ENCODE measurements at places on chromosomes 5 and 9. TPM values are rescaled to one million over a fixed set of nuclear protein-coding genes. Genes with fewer than 3 reads are reported as not detected.

The PLAC8L1 gene
- 0.80 TPM for total RNA-seq

The OLFM1 gene
- 0.74 TPM for total RNA-seq

The SMIM3 gene
- 3.0 TPM for total RNA-seq

DNA sequence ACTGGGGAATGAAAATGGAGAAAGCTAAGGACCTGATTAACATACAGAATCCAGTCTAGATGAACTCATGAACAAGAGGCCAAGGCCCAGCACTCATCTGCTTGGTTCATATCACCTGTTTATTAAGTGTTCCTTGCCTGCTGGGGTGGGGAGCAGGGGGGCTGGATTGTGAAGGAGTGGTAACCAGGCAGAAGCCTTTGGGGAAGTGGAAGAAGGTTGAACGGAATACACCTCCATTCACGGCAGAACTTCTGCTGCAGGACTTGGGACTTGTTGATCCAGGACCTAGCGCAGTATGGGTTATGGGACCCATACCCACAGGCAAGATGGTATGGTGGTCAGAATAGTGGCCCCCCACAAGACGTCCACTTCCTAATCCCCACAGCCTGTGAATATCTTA is 8.8 kb upstream of the SEPTIN8 start:
- H3K36me3 ChIP-seq, result no peaks in the 10 kb centered on the region
- DNase-seq, result no peak
- H3K4me1 ChIP-seq, result peaks cover 14% of the 10 kb centered on the region
- peaks cover 6% of the 10 kb centered on the region for H3K27me3 ChIP-seq
- no peak overlapping the region for H3K27ac ChIP-seq

- H3K27me3 ChIP-seq, result peaks cover 2% of the 10 kb centered on the region
- no peaks in the 10 kb centered on the region for H3K4me1 ChIP-seq
- H3K27ac ChIP-seq, result peak overlapping the region; percentile 3
- no peak overlapping the region for H3K4me3 ChIP-seq
These were observed 28.4 kb downstream of the SLC12A2 start for GRCh38 chr5:128111818-128112448.

The CAPSL gene
- total RNA-seq, result not detected

The COL27A1 gene
- 61.4 TPM for total RNA-seq

DNA sequence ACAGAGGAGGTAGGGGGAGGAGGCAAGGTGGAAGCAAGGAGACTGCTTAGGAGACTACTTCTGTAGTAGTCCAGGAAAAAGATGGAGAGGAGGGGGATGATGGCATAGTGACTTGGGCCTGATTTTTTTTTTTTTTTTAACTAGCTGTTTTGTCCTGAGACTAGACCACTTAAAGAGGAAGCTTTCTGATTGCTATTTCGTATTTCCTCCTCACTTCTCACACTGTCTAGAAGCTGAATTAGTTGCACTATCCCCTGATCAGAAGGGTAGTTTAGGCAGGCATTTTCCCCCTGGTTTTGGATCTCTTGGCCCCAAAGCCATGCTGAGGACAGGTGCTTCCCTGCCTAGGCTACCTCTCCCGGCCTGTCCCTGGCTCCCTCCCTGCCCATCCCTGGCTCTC is 14.9 kb downstream of the LARP1 start:
- no peak overlapping the region for H3K4me3 ChIP-seq
- peaks cover 65% of the 10 kb centered on the region for H3K4me1 ChIP-seq
- DNase-seq, result no peak

The COL15A1 gene
- total RNA-seq, result 24.0 TPM

GRCh38 chr9:22108581-22109370 is 99.7 kb upstream of the CDKN2B start:
- H3K4me3 ChIP-seq, result no peak overlapping the region
- H3K4me1 ChIP-seq, result peaks cover 4% of the 10 kb centered on the region
- no peaks in the 10 kb centered on the region for H3K36me3 ChIP-seq
- no peaks in the 10 kb centered on the region for H3K27me3 ChIP-seq
- H3K27ac ChIP-seq, result no peak overlapping the region
- no peak for DNase-seq

- H3K36me3 ChIP-seq, result no peaks in the 10 kb centered on the region
- H3K4me3 ChIP-seq, result no peak overlapping the region
- peaks cover 2% of the 10 kb centered on the region for H3K27me3 ChIP-seq
- no peak overlapping the region for H3K27ac ChIP-seq
- H3K4me1 ChIP-seq, result peaks cover 16% of the 10 kb centered on the region
- no peak for DNase-seq
These were observed 415.5 kb downstream of the NR2F1-AS1 start for GRCh38 chr5:93165559-93165958.

DNA sequence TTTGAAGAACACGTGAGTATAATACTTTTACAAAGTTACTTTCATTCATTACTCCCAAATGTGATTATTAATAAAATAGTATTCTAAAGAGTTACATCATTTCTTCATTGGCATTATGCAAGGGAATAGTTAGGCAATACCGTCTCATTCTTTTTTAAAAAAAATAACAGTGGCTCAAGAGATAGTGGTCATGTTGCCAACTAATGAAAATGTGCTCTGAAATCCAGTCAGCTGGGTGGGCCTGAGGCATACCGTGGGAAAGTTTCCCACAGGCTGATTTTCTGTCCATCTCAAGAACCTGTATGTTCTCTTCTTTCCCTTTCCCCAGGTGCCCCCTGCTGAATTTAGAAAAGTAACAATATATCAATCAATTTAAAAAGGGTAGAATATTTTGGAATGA is 40.8 kb upstream of the ROPN1L start:
- DNase-seq, result no peak
- H3K36me3 ChIP-seq, result peaks cover 19% of the 10 kb centered on the region
- peaks cover 1% of the 10 kb centered on the region for H3K27me3 ChIP-seq

The MAMDC2 gene
- total RNA-seq, result 0.10 TPM

The TRIO gene
- total RNA-seq, result 229 TPM

DNA sequence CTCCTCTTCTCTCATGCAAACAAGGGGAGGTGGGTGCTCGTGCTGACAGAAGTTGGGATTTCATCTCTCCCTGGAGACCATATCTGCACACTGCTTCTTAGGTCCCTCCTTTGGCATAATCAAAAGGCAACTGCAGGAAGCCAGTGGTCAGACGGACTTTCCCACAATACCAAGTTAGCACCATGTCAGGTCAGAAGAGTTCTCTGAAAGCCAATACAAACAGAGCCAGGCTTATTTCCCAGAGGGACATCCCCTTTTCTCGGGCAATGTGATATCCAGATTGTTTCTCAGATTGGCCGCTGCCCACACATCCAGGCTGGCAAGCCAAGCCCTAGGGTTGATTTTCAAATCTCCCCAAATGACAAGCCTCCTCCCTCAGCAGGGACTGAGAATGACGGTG is 241.1 kb downstream of the NFIB start:
- H3K27me3 ChIP-seq, result peaks cover 10% of the 10 kb centered on the region
- DNase-seq, result no peak
- no peak overlapping the region for H3K4me3 ChIP-seq
- no peaks in the 10 kb centered on the region for H3K36me3 ChIP-seq

GRCh38 chr5:100746730-100747129 is 156.4 kb downstream of the ST8SIA4 start:
- DNase-seq, result no peak
- H3K27me3 ChIP-seq, result no peaks in the 10 kb centered on the region
- H3K4me3 ChIP-seq, result no peak overlapping the region
- H3K27ac ChIP-seq, result no peak overlapping the region

GRCh38 chr5:173178369-173178910 is 34.1 kb downstream of the BNIP1 start:
- DNase-seq, result no peak
- H3K4me1 ChIP-seq, result peaks cover 2% of the 10 kb centered on the region
- H3K27me3 ChIP-seq, result peaks cover 4% of the 10 kb centered on the region
- no peak overlapping the region for H3K27ac ChIP-seq
- H3K4me3 ChIP-seq, result no peak overlapping the region
- H3K36me3 ChIP-seq, result peaks cover 3% of the 10 kb centered on the region

GRCh38 chr5:68924481-68925145 is 169.2 kb upstream of the SLC30A5 start:
- no peak overlapping the region for H3K27ac ChIP-seq
- peaks cover 6% of the 10 kb centered on the region for H3K36me3 ChIP-seq
- DNase-seq, result no peak
- no peaks in the 10 kb centered on the region for H3K4me1 ChIP-seq

The PALM2AKAP2 gene
- 1.2 TPM for total RNA-seq

DNA sequence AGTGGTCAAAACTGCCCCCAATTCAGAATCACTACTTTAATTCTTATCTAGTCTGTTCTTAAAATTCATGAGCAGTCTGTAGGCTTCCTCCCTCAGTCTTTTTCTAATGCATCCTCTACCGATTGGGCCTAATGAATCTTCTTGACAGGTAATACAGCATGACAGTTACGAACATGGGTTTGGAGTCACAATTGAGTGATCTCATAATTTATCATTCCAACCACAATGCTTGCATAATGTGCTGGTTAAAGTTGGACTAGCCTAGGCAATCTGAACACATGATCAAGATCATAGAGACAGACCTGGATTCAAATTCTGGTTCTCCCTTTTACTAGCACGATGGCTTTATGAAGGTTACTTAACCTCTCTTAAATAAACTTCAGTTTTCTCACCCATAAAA is 33.1 kb upstream of the SETD9 start:
- no peaks in the 10 kb centered on the region for H3K27me3 ChIP-seq
- H3K4me3 ChIP-seq, result no peak overlapping the region
- no peak for DNase-seq

The PAEP gene
- not detected for total RNA-seq

Measured in endothelial cell (in vitro differentiated cells).